ENCODE measurements at places on chromosomes 16 and 17.

DNA sequence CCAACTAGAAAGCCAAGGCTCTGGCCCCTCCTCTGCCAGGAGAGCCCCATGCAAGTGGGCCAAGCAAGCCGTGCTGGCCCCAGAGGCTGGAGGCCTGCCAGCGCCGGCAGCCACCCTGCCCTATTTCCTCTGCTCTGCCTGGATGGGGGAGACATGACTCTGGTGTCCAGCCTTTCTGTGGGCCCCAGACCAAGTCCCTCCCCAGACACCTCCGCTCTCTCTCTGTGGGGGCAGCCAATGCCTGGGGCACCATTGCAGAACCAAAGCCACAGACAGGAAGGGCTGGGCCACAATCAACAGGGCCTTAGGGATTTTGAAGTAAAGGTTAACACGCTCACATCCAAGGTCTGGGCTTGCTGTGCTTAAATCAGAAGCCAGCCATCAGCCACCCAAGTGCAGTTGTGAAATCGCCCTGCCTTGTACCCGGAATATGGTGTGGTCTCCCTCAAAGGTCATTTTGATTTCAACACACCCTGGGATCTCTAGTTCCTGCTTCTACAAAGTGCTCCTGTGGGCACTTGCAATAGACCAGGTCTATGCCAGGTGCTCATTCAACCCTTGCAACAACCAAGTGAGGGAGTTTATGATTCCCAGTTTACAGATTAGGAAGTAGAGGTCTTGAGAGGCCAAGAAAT lies 63.5 kb upstream of the TEX2 start:
- DNase-seq: no peak

DNA sequence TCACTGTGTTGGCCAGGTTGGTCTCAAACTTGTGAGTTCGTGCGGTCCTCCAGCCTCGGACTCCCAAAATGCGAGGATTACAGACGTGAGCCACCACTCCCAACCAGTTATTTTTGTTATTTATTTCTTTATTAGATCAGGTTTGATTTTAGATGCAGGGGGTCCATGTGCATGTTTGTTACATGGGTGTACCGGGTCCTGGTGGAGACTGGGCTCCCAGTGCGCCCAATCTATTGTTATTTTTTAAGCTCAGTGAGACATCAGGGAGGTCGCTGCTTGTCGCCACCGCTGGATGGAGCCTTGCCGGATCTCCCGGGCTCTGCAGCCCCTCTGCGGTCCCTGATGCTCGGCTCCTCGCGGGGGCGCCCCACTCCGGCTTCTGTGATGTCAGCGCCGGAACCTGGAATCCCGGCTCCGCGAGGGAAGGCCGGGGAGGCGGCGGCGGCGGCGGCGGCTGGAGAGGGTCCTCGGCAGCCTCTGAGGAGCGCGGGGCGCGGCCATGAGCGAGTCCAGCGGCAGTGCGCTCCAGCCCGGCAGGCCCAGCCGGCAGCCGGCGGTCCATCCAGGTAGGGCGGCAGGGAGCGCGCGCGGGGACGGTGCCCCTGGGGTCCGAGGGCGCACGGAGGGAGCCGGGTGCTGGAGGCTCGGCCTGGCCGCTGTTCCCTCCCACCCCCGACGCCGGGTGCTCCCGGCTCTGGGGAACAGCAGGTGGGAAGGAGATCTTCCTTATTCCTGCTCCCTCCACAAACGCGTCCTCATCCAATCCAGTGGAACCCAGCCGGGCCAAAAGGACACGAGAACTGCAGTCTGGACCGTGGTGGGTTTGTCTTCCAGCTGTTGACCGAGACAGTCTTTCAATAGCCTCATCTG lies at the start of gene TMC7:
Gene TMC7, plus strand, starts transcription at position 370 of the 870 bp plus-strand sequence. Its CDS starts 130 bp downstream, at position 500.
- no peak for DNase-seq

GRCh38 chr17:31394544-31394943 lies 3.1 kb downstream of the RAB11FIP4 start:
- DNase-seq: peak; percentile 29

DNA sequence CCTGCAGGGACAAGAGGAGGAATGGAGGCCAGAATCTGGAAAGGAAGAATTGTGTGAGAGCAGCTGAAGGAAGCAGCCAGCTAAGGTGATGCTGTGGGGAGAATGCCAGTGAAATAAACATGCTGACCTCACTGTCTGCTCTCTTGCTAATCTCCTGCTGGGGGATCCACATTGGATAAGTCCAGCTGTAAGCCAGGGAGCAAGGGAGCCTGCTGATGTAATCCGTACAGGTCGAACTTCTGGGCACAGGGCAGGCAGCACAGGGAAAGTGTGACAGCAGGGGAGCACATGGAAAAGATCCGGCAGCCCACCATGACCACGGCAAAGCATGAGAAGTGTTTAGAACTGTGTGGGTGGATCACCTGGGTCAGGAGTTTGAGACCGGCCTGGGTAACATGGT lies 7.5 kb upstream of the XPO6 start:
- DNase-seq: no peak

DNA sequence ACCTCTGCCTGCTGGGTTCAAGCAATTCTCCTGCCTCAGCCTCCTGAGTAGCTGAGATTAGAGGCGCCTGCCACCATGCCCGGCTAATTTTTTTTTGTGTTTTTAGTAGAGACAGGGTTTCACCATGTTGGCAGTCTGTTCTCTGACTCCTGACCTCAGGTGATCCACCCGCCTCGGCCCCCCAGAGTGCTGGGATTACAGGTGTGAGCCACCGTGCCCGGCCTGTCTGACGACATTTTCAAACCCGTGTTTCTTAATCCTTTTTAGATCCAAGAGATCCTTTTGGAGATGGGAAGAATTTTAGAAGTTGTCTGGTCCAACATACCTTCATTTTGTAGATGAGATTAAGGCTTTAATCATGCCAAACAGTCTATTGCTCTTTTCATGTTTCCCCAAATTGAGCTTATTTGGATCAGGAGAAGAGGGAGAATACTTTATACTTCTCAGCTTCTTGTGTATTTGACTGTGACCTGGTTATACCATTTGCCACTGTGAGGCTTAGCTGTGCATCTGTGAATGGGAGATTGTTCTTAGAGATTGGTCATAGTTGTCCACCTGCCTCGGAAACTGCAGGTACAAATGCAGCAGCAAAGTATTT lies 25.8 kb downstream of the USP10 start:
- DNase-seq: no peak
